CD8-positive, alpha-beta memory T cell (primary cell): ENCODE measurements at places on chromosomes 3 and 15. TPM values are rescaled to one million over a fixed set of nuclear protein-coding genes. Genes with fewer than 3 reads are reported as not detected.

GRCh38 chr3:4928277-4928789 is 50.9 kb upstream of the BHLHE40 start:
- H3K27me3 ChIP-seq, result no peaks in the 10 kb centered on the region
- H3K4me1 ChIP-seq, result peaks cover 6% of the 10 kb centered on the region
- H3K36me3 ChIP-seq, result no peaks in the 10 kb centered on the region
- no peak for DNase-seq
- no peak overlapping the region for H3K4me3 ChIP-seq

DNA sequence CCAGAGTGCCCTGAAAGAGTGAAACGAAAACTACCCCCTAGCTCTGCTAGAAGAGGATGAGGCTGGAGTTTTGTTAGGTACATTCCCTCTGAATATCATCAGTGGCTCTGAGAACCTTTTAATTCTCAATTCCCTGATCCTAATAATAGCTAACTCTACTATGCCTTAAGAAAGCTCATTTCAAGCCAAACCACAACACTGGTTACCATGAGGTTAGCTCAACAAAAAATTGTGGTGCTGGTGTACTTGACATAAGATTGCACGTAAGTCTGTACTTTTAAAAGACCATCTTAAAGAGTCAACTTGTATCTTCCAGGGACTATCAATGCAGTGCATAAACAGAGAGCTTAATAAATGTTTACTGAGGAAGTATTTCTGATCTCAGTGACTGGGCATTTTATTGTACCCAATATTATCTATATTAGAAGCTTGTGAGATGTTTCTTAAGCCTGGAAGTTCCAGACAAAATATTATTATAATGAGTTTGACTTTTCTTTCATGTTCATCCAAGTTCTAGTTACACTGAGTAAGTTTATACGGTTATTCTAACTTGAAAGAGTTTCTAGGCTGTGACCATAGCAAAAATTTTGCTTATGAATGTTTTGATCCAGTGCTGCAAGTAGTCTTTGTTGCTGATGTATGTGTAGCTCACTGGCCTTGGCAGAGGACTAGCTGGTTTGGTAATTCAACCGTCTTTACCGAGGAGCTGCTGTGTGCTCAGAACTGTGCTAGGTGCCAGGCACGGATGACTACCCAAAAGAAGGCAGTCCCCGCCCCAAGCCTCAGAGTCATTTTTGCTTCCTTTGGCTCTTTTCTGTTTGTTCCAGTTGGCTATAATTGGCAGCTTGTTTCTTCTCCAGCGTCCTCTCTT is 334.4 kb upstream of the TRIM42 start:
- no peaks in the 10 kb centered on the region for H3K36me3 ChIP-seq
- H3K4me3 ChIP-seq, result no peak overlapping the region
- no peak overlapping the region for H3K27ac ChIP-seq
- H3K4me1 ChIP-seq, result no peaks in the 10 kb centered on the region
- DNase-seq, result no peak

GRCh38 chr15:76011627-76012551 is at the start of gene NRG4:
NRG4 (minus strand) TSS chr15:76012424; CDS start chr15:76011230, 1,194 bp downstream.
- H3K4me3 ChIP-seq, result no peak within 1 kb of the TSS
- H3K4me1 ChIP-seq, result no peaks in the 10 kb centered on the region
- no peaks in the 10 kb centered on the region for H3K36me3 ChIP-seq
- H3K27me3 ChIP-seq, result peaks cover 3% of the 10 kb centered on the region

GJD2 gene
- total RNA-seq, result not detected

DNA sequence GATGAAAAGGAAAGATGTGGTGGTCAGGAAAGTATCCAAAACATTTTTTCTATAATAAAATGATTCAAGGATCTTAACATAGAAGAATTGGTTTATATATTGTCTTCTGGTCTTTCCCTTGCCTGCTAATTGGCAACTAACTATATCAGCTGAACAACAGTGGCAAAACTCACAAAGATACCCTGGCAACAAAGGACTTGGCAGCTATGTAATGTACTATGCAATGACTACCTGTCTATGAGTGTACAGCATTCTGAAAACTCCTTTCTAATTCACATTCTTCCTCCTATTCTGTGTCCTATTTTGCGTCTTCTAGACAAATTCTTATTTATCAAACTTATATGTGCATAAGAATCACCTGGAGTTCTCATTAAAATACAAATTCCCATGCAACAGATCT is 15.7 kb upstream of the SERPINI2 start:
- H3K4me3 ChIP-seq, result no peak overlapping the region
- no peak overlapping the region for H3K27ac ChIP-seq
- no peaks in the 10 kb centered on the region for H3K36me3 ChIP-seq
- no peak for DNase-seq
- no peaks in the 10 kb centered on the region for H3K27me3 ChIP-seq

DNA sequence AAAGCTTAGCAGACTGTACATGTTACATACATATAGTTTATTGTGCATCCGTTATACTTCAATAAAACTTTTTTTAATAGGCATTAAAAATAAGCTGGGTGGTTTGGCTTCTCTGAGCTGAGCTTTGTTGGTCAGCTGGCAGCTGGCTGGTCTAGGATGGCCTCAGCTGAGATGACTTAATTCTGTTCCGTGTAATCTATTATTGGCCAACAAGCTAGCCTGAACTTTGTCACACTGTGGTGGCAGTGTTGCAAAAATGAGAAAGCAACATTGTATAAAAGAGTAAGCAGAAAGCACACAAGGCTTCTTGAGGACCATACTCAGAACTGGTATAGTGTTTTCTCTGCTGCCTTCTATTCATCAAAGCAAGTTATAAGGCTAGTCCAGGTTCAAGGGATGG is 45.2 kb downstream of the CGGBP1 start:
- no peak for DNase-seq
- H3K27me3 ChIP-seq, result no peaks in the 10 kb centered on the region
- no peak overlapping the region for H3K27ac ChIP-seq
- H3K36me3 ChIP-seq, result no peaks in the 10 kb centered on the region
- peaks cover 4% of the 10 kb centered on the region for H3K4me1 ChIP-seq

LRRC31 gene
- not detected for total RNA-seq

LRRIQ4 gene
- 0.15 TPM for total RNA-seq

DNA sequence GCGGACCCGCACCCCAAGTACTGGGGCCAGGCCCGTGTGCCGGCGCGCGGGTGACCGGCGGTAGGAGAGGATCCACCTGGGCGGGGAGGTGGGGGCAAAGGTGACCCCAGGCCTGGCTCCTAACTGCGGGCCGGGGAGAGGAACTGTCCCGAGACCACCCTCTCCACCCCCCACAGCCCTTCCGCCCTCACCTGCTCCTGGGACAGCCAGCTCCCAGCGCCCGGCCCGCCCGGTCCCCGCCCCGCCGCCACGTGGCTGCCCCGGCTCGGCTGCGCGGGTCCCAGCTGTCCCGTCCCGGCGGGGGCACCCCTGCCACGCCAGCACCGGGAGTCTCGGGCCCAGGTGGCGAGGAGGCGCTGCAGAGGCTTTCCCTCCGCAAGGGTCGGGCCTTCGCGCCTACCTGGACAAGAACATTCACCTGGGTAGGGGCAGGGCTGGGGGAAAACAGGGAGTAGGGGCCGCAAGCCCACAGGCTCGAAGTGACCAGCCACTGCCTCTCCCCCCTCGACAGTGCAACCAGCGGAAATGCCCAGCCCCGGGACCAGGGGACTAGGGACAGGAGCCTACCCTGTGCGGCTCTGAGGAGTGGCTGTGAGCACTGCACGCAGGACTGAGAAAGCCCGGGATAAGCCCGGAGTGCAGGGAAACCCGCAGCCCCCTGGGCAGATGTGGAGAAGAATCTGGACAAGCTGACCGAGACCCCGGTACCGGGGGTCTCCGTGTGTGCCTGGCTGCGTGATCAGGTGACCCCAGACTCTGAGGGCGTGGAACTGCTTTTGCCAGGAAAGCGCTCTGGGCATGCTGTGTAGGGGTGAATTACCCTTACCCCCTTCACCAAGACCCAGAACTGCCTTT is at the start of gene SLC12A8:
SLC12A8 (minus strand) TSS at position 240 of the 855 bp plus-strand sequence. CDS start 1,399 bp downstream, outside the sequence.
- H3K27ac ChIP-seq, result no peak within 1 kb of the TSS
- no peak within 1 kb of the TSS for H3K4me3 ChIP-seq
- H3K36me3 ChIP-seq, result no peaks in the 10 kb centered on the region
- peak; percentile 9 for DNase-seq
- H3K27me3 ChIP-seq, result peaks cover 27% of the 10 kb centered on the region
- H3K4me1 ChIP-seq, result peaks cover 7% of the 10 kb centered on the region

MDFIC2 gene
- not detected for total RNA-seq
